ENCODE measurements at places on chromosomes 5 and 9.

- no peak for DNase-seq
Observed at GRCh38 chr5:39448506-39449128, 23.8 kb upstream of the DAB2 start.

DNA sequence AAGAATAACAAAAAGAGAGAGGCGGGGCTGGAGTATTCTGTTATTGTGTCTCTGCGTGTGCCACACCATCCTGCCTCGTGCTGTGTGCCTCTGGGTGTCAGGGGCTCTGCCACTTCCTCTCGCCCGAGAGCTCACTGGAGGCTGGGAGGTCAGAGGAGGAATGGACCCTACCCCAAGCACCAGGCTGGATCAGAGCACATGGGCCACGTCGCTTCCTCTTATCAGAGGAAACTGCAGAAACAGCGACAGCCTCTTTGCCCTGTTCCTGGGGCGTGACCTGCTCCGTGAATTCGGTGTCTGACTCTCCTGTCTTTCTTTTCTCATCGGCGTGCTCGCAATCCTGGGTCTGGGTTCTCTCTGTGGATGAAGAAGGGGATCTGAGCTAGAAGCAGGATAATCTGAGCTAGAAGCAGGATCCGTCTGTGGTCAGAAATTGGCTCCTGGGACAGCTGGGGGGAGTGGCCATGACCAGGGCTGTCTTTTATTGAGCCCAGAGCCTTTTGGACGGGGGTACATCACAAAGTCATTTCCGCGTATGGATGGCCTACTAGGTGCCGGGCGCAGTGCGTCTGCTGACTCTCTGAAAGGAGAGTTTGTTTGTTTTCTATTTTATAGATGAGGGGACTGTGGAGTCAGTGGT, 150.3 kb upstream of the COL5A1 start:
- peak; percentile 36 for DNase-seq

- DNase-seq: peak; percentile 85
Observed at GRCh38 chr5:53406630-53407316, 73.7 kb upstream of the FST start.

- no peak for DNase-seq
Observed at GRCh38 chr5:145465474-145466263, 369.5 kb downstream of the PRELID2 start.

DNA sequence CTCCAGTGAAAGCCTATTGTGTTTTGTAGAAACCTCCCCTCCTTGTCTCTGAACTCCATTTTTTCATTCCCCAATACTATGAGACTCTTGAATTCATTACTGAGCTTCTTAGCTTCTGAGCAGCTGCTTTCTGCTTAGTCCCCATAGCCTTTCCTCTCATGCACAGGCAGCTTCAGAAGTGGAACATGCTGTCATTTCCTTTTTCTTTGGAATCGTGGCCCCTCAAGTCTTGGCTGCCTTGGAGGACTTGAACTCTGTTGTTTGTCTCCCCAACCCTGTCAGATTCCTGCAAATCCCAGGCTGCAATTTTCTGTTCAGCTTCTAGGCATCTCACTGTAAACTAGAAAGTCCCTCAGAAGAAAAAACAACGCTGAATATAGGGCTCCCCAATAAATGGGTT, 268.5 kb downstream of the ARRDC3 start:
- DNase-seq: no peak

- DNase-seq: no peak
Observed at GRCh38 chr9:135586601-135587109, 25.1 kb downstream of the PAEP start.

GRCh38 chr5:157496864-157497263, 36.9 kb downstream of the NIPAL4 start:
- no peak for DNase-seq

GRCh38 chr5:154276261-154276972, 85.9 kb downstream of the GALNT10 start:
- DNase-seq: no peak

DNA sequence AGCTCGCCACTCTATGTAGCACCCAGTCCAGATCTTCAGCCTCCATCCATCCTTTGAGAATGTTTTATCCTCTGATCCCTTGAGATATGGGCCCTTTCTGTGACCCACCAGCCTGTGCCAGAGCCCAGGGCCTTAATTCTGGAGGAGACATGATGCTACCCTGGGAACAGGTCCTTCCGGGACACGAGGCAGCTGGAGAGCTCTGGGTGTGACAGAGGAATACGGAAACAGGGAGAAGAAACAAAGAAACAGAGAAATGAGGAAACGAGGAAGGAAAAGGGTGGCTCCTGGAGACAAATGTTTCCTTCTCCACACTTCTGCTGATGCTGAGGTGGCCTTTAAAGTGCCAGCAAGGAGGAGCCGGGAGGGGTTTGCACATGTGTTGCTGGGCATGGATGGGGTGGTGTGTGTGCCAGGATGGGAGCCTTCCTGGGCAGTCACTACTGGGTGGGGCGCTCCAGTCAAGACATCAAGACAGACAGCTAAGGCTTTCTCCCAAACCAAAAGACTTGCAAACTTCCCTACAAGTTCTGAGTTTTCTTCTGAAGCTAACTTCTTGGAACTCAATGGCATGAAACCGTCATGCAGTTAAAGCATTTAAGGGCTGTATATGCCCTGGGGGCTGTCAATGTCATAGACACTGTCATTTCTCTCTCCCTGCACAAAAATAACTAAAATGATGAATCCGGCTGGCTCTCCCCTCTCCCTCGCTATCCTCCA, 22.8 kb upstream of the MARCHF6 start:
- DNase-seq: no peak

DNA sequence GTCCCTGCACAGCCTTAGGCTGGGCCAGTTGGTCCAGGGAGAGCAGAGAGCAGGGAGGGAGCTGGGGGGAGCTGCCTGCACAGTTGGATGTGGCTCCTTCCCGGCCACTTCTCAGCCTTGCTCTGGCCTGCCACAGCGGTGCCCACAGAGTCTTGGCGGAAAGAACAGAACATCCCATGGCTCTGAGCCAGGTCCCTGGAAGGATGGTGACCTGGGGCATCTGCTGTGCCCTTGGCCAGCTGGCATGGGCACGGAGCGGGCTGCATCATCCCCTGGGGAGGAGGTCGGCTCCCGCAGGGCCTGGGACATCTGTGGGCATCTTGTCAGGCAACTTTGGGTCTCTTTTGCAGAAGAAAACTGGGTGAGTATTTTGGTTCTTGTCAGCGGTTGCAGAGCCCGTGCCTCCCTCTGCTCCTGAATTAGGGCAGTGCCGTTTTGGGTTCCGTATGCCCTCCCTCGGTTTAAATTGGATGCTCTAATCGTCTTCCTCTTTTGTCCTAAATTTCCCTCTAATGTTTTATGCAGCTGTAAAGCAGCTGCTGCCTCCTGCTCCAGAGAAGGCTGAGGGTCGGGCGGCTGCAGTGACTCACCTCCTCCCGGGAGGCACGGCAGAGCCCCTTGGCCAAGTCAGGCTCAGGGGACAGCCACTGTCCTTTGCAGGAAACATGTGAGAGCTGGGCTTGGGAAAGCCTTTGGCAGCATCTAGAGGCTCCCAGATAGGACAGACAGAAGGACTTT, 10.5 kb upstream of the NACC2 start:
- DNase-seq: peak; percentile 70

- DNase-seq: peak; percentile 80
Observed at GRCh38 chr5:82538339-82539034, 260.3 kb upstream of the RPS23 start.

DNA sequence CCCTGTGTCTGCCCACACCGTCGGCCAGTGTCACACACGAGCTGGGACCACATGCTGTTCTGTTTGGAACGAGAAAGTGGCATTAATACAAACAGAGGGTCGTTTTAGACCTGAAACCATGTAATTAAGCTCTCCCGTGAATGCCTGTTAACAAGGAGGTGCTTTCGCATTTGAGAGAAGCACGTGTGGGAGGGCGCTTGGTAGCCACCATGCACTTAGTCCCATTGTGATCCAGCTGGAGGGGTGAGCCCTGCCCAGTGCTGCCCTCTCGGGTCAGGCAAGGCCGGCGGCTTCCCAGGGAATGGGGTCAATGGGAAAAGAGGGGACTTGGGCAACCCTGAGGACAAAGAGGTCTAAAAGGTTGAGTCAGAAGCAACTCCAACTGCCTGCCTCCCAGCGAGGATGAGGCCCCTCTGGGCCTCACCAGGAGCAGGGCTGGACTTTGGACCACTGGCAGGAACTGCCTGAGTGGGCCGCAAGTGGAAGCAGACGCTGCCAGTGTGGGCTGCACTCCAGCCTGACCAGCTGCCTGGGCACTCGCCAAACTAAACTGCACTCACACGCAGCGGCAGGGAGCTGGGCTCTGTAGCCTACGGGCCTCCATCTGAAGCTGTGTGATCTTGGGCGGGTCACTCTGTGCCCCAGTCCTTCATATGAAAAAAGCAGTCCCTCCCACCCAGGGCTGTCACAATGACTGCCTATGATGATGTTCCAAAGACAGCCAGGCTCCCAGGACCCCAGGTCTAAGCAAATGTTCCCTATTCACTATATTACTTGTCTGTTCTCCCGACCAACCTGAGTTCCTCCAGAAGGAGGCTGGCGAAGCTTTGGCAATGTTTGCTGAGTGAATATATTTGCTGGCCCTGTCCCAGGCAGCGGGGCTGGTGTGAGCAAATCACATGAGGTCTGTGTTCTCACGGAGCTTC, 195.7 kb downstream of the CDK5RAP2 start:
- DNase-seq: peak; percentile 91

DNA sequence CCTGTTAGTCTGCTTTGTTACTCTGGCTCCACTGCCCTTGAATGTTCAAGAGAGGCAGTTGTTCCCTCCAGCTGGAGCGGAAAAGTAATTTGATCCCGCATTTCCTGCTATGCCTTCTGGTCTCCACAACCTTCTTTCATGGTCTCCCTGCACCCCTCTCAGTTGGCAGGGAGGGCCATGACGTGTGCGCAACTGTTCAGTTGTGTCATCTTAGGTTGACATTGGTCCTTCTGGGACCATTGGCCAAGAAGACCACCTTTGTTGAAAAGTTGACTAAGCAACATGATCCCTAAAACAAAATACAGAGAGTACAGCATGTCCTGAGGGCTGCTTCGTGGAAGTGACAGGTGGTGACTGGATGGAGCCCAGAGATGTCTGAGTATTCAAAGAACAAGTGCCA, 192.5 kb upstream of the TUT7 start:
- DNase-seq: no peak

- DNase-seq: peak; percentile 99
Observed at GRCh38 chr9:22052376-22052945, 43.4 kb upstream of the CDKN2B start.

GRCh38 chr9:5563886-5564285, 53.6 kb downstream of the PDCD1LG2 start:
- DNase-seq: peak; percentile 31

- peak; percentile 22 for DNase-seq
Observed at GRCh38 chr9:12776513-12777055, 1.8 kb downstream of the LURAP1L start.

- peak; percentile 34 for DNase-seq
Observed at GRCh38 chr5:176959051-176959450, 47.5 kb downstream of the UIMC1 start.

DNA sequence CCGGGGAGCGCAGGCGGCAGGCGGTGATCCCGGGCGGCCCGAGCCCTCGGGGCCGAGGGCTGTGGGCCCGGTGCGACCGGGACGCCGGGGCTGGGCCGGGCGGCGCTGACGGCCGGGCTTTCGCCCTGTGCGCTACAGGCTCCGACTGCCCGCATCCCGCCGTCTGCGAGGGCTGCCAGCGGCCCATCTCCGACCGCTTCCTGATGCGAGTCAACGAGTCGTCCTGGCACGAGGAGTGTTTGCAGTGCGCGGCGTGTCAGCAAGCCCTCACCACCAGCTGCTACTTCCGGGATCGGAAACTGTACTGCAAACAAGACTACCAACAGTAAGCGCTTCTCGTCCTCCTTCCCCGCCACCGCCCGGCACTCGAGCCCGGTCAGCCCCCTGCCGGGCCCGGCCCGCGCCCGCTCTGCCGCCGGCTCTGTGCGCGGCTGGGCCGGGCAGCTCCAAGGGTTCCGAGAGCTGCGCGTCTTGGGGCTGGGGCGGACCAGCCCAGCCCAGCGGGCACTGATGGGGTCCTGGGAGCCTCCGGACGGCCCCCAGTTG, 1.6 kb downstream of the LMX1B start:
- no peak for DNase-seq

- DNase-seq: no peak
Observed at GRCh38 chr5:173841710-173842109, 46.4 kb upstream of the CPEB4 start.

DNA sequence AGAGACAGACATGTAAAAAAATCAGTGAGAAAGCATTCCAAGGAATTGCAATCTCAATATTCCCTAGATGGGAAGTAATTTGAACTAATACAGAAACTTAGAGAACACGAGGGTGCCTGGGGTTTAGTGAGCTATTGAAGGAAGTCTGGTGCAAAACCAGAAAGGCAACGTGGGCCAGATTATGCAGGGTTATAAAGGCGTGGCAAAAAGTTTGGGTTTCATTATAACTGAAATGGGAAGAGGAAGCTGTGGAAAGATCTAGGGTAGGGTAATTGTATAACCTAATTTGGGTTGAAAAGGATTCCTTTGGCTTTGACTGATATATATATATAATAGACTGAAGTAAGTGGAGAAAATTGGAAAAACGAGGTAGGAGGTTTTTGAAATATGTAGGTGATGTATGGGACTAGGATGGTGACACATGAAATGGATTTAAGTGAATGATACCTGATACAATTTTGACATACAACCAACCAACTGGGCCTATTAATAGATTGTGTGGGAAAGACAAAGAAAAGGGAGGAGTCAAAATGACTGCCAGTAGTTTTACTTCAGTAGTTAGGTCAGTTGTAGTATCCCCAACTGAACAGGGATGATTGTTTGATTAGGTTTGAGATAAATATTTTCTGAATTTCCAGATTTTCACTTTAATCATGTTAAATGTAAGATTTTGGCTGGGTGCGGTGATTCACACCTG, 65.3 kb downstream of the FAM174A start:
- DNase-seq: no peak

- no peak for DNase-seq
Observed at GRCh38 chr5:115170134-115170928, 623 bp upstream of the TRIM36 start.

DNA sequence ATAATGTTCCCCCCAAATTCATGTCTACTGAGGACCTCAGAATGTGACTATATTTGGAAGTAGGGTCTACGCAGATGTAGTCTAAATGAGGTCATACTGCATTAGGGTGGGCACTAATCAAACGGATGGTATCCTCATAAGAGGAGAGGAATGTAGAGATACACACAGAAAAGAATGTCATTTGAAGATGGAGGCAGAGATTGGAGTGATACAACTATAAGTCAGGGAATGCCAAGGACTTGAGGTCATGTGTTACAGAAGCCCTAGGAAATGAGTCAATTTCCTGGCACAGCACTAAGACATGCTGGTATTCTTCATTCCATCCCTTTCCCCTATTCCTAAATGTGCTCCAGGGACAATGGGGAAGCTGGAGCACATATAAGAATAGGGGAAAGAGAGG, 758 bp upstream of the PDCD1LG2 start:
- DNase-seq: peak; percentile 96

- peak; percentile 22 for DNase-seq
Observed at GRCh38 chr9:136354592-136355085, 8.9 kb downstream of the DNLZ start.

- DNase-seq: no peak
Observed at GRCh38 chr5:12141496-12141895, 237.2 kb upstream of the CTNND2 start.

- peak; percentile 61 for DNase-seq
Observed at GRCh38 chr5:173329491-173330337, 1.5 kb upstream of the STC2 start.

Measured in RPMI7951 (cell line).